ENCODE measurements at places on chromosomes 4 and X.

DNA sequence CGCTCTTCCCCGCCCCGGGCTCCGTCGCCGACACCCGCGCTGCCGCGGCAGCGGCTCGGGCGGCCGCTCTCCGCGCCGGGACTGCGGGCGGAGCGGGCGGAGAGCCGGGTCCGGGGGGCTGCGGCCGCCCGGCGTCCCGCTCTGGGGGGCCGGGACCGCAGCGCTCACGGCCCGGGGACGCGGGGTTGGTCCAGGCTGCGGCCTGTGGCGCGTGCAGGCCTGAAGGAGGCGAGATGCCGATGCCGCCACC, 492 bp downstream of the GALNT7 start:
- DNase-seq: no peak

GRCh38 chrX:115173181-115173580, 16.0 kb upstream of the RBMXL3 start:
- DNase-seq: no peak

GRCh38 chr4:105543346-105543745, 9.1 kb upstream of the ARHGEF38 start:
- no peak for DNase-seq

- no peak for DNase-seq
Measured at GRCh38 chrX:154732421-154733065, 18.3 kb downstream of the GAB3 start.

GRCh38 chrX:150842198-150842685, 56.2 kb downstream of the CD99L2 start:
- DNase-seq: no peak

DNA sequence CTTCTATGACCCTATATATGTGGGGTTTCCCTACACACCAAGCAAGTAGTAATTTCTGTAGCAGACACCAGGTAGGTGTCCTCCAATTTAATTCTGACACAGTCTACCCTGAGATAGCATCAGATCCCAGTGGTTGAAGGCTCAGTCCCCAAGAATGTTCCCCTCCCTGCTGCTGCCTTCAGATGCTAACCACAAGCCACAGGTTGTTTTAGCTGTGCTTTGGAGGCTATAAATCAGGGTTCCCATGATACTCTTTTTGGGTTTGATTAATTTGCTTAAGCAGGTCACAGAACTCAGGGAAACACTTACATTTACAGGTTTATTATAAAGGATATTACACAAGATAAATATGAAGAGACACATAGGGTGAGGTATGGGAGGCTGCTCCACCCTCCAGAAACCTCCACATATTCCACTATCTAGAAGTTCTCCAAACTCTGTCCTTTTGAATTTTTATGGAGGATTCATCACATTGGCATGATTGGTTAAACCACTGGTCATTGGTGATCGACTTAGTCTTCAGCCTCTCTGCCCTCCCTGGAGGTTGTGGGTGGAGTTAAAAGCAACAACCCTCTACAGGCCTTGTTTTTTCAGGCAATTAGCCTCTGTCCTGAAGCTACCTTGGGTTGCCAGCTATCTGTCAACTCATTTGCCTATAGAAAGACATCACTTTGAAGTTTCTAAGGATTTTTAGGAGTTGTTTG, 50.8 kb downstream of the GRIA2 start:
- no peak for DNase-seq

DNA sequence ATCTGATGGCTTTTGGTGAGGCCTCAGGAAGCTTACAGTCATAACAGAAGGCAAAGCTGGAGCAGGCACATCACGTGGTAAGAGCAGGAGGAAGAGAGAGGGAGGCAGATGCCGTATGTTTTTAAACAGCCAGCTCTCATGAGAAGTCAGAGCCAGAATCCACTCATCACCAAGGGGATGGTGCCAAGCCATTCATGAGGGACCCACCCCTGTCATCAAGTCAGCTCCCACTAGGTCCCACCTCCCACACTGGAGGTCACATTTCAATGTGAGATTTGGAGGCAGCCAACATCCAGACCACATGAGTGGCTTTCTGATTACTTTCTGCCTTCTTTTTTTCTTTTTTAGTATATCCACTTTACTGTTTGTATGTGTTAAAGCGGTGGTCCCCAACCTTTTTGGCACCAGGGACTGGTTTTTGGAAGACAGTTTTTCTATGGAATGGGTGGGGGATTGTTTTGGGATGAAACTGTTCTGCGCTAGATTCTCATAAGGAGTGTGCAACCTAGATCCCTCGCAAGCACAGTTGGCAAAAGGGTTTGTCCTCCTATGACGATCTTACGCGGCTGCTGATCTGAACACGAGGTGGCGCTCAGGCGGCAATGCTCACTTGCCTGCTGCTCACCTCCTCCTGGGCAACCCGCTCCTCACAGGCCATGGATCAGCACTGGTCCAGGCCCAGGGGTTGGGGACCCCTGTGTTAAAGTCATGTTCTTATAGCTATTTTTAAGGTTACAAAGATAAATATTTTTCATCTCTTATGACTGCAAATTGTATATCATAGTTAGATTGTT, 61.7 kb downstream of the SLIT2 start:
- DNase-seq: no peak

- DNase-seq: no peak
Measured at GRCh38 chr4:40608628-40609027, 21.0 kb downstream of the RBM47 start.

DNA sequence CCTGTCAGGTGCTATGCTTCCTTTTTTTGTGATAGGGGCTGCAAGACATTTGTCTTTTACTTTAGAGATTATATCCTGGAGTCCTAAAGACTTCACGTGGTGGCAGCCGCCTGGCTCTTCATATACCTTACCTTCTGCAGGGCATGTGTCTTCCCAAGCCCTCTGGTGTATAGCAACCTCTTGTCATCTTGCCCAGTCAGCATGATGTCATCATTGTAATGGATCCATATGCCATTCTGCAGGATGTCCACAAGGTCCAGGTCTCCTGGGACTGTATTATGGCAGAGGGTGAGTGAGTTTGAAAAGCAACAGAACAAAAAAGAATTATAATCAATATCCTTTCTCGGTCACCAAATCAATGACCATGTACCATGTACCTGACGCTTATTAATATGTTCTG, 82.2 kb upstream of the SCOC start:
- DNase-seq: no peak

DNA sequence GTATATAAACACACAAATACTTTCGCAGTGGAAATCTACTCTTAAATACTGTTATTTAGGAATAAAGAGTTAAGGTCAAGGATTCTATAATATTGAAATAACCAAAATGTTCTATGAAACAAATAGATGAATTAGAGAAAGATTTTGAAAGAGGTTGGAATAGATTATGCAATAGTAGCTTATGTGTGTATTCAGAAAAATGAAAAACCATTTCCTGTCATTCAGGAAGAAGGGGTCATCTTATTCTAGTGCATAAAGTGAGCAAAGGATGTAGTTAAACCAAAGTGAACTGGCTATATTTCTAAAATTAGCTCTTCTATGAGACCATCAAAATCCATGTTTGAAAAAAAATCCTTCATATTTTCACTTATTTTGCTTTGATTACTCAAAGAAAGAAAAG, 30.0 kb upstream of the MYOZ2 start:
- DNase-seq: no peak

DNA sequence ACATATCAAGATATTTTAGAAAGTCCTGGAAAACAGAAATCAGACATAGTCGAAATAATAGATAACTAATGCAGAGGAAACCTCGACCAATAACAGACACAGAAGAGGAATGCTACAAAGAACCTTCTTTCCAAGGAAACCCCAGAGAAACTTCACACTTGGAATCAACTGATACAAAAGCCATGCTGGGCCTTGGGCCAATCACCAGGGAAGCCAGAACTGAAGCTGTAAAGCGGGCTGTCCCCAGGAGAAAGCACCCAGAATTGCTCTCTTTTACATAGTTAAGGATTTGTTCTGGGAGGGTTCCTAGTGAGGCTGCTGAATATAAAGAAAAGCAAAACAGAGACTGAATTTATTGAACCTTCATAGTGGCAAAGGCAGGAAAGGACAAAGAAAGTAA, 100.5 kb downstream of the PRDM5 start:
- no peak for DNase-seq

GRCh38 chr4:61549336-61549735, 349.2 kb downstream of the ADGRL3 start:
- no peak for DNase-seq

- DNase-seq: no peak
Measured at GRCh38 chr4:72136429-72136828, 104.6 kb downstream of the NPFFR2 start.

DNA sequence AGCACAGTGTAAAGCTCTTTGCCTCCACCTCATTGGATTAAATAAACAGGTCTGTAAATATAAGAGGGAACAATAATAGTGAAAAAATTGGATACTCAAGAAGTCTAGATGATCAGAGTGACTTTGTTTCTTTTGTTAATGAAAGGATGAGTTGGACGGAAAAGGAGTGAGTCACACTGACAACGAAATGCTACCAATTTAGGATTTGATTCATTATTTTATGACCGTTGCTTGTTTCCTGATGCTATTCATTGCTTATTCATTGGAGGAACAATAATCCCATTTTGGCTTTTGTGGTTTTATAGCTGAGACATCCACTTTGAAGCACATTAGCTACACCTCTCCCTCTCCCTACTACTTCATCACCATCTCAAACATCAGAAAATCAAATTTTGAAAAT, 74.4 kb upstream of the DYNLT3 start:
- no peak for DNase-seq

GRCh38 chr4:140612357-140612756, 43.6 kb upstream of the UCP1 start:
- DNase-seq: no peak

- no peak for DNase-seq
Measured at GRCh38 chrX:105869701-105870100, 47.4 kb downstream of the NRK start.

DNA sequence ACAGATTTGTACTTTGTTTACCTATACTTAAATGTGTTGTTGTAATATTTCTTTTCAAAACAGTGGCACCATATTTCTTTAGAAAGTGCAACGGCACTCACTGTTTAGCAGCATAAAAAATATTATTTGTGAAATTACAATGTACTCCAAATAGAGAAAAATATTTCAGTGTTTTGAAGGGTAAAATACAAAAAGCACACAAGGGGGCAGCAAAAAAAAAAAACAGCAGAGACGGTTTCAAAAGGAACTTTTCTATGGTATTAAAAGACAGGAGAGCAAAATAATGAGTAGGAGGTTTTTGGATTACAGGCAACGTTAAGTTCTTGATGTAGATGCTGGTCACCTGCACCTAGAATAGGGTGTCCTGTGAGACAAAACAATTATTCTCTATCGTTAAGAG, 2.0 kb downstream of the NUDT11 start:
- no peak for DNase-seq

GRCh38 chr4:77921701-77922100, 59.1 kb downstream of the MRPL1 start:
- DNase-seq: no peak

GRCh38 chr4:86338989-86339388, 20.9 kb downstream of the MAPK10 start:
- DNase-seq: no peak

DNA sequence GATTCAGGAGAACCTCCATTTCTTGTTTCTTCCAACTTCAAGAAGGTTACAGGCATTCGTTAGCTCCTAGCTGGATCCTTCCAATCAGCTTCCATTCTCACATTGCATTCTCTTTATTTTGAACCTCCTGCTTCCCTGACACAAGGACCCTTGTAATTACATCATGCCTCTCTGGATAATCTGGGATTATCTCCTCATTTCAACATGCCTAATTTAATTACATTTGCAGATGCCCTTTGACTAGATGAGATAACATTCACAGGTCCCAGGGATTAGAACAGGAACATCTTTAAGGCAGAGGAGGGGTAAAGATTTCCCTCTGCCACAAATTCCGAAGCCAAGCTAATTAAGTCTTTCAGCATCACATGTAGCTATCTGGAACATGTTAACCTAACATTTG, 753.8 kb upstream of the PCDH7 start:
- no peak for DNase-seq
